Posterior cingulate gyrus (tissue), 11 donors: ENCODE measurements at places on chromosomes 11 and 22.

DNA sequence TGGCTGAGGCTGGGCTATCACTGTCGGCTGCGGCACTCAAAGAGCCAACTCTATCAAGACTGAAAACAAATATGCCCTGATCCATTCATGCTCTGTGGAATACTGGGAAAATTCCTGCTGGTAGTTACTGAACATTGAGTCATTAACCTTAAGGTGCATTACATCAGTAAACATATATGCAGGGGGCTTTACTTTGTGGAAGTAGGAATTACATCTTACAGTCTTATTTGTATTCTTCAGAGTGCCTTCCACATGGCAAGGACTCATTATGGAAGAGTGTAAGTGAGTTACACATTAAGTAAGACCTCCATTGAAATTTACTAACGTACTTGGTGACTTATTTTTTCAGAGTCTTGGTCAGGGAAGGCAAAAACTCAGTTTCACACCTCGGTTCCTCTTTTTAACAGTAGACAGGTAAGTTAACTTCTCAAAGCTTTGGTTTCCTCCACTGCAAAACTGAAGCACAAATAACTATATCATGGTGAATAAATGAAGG is 4.5 kb downstream of the OR5B21 start:
- no peak for DNase-seq

DNA sequence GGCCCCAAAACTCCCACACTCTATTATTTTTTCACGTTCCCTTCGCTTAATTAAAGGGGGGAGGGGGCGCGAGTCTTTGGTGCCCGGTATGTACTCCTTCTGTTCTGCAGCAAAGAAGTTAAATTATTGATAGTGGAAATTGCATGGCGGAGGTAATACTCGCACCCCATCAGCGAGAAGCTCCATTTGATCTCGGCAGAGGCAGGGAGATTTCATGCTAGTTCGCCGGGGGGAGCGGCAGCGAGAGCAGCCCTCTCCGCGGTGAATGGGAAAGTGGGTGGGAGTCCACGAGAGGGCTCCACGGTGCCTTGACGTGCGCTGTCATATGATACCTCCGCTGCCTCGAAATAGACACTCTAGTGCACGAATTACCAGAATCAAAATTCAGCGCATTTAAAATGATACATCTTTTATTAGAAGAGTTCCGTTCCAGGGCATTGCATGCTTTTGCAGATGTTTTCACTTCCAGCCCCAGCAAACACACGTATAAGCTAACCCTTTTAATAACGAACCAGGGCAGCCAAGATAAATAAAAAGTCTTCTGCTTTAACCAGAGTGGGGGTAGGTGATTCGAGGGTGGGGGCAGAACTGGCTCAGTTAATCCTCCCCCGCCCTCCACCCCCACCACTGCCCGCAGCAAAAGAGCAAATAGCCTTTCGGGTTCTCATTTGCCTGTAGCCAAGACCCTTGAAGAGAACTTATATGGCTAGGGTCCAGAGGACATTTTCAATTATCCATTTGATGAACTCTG is 1.3 kb upstream of the BDNF start:
- DNase-seq: peak; percentile 54

DNA sequence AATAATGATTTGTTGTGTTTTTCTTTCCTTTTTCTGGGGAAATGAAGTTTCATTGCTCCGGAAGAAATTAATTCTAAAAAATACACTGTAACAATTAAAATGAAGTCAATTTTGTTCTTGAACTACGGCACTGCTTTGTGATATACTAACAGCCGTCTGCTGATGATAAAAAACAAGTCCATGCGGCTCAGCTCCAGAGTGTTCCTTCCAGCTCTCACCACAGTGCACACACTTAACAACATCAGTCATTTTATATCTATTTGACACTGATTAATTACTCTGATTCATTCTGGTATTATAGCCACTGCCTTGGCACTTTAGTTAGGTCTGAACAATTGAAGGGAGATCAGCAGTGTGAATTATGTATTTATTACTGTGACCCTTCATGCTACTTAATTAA is 97.4 kb upstream of the SLC6A5 start:
- DNase-seq: no peak

- no peak for DNase-seq
These were observed 402.4 kb downstream of the ETS1 start for GRCh38 chr11:128184981-128185380.

DNA sequence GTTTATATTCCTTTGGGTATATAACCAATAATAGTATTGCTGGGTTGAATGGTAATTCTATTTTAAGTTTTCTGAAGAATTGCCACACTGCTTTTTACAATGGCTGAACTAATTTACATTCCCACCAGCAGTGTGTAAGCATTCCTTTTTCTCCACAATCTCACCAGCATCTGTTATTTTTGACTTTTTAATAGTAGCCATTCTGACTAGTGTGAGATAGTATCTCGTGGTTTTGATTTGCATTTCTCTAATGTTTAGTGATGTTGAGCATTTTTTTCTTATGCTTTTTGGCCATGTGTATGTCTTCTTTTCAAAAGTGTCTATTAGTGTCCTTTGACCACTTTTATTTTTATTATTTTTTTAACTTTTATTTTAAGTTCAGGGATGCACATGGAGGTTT is 275.3 kb downstream of the METTL15 start:
- no peak for DNase-seq

GRCh38 chr11:64026575-64027205 is 9.0 kb upstream of the FLRT1 start:
- no peak for DNase-seq

- DNase-seq: no peak
These were observed 2.8 kb downstream of the IGF2 start for GRCh38 chr11:2136209-2136951.

DNA sequence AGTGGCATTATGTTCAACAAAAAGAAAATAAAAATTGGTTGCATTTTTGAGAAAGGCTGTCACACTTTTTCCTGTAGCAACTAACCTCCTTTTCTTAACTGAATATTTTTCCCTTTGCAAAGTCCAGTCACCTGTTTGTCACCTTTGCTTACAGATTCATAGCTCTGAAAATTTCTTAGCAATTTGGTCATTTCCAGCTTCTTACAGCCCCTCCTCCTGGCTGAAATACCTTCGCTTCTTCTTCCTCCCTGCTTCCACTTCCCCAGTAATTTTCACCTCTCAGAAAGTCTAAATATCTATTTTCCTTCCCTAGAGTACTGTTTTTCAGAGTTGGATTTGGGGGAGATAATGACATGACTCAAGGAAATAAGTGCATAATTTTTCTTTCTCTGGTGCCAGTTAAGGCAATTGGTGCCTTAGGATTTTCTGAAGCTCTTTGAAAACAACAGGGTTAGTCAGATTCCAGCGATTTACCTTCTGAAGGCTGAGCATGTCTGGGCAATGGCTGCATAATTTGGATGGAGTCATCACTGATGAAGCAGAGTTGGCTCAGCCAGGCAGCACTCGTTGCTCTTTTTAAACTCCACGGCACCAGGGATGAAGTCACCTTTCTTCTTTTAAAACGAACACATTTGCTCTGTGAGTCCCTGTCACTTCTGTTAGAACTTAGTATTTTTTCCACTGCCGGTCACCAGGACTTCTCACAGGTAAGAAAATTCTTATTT is 62.1 kb upstream of the AMOTL1 start:
- DNase-seq: no peak

GRCh38 chr11:74204701-74205100 is 33.6 kb downstream of the PPME1 start:
- DNase-seq: no peak

- DNase-seq: no peak
These were observed 25.4 kb downstream of the CCKBR start for GRCh38 chr11:6285019-6285418.

- DNase-seq: no peak
These were observed 5.2 kb upstream of the NXPE1 start for GRCh38 chr11:114564831-114565230.

DNA sequence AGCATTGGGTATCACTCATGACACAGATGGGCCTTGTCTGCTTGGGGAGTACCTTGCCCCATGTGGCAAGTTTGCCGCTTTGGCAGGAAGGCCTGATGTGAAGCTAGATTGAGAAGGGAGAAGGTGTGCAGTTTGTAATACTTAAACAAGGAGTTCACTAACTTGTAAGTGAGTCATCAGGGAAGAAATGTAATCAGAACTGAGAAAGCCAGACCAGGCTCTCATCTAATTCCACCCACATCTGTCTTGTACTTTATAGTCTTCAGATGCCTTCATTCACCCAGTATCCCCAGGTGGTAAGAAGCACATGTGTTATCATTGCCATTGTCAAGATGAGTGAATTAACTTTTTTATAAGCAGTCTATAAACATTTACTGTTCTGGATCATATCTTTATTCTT is 116.0 kb upstream of the DDI1 start:
- DNase-seq: no peak

GRCh38 chr11:70331901-70332300 is 61.4 kb downstream of the PPFIA1 start:
- peak; percentile 75 for DNase-seq

GRCh38 chr11:1522081-1522424 is 35.5 kb upstream of the MOB2 start:
- no peak for DNase-seq

DNA sequence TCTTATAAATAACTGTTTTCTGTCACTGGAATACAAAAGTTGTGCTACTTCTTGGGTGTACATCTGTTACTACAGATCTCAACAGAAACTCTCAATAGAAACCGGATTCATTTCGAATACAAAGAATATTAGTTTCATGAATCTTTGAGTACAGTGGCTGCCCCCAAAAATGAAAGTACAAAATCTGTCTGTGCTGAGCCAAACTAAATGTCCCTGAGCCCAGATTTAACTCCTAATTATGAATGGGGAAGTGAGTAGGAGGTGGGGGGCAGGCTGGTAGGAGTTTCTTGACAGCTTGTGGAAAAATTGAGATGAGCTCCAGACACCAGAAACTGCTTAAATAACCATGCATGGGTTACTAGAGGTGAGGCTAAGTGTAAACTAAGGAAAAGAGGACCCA is 41.6 kb downstream of the PITPNB start:
- no peak for DNase-seq

GRCh38 chr11:19595840-19596751 is 116.5 kb upstream of the NAV2 start:
- no peak for DNase-seq
